ENCODE measurements at places on chromosomes 5 and 9.

- DNase-seq = no peak
Observed at GRCh38 chr5:75758116-75758515, 40.9 kb upstream of the POC5 start.

DNA sequence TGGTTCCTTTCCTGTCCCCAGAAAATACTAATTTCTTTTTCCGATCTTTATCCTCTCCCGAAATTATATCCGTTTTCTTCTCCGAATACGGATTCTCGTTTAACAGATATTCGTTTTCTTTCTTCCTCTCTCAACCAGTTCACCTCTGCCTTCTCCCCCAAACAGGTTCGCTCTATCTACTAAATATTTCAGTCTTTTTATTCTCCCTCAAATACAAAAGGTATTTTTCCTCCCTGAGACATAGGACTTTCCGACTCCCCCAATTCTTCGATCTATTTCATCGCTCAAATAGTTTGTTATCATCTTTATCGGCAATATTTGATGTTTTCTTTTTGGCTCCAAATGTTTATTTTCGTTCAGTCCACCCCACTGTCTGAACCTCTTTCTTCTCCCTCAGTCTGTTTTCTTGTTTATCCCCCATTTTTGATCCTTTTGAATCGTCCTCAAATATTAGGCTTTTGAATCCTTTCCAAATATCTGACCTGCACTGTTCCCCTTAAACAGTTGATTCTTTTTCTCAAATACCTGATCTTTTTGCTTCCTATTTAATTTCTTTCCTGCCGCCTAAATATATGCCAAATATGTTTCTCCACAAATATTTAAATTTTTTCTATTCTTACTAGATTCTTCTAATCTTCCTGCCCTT is 4.4 kb downstream of the PITX1 start:
- DNase-seq = no peak

DNA sequence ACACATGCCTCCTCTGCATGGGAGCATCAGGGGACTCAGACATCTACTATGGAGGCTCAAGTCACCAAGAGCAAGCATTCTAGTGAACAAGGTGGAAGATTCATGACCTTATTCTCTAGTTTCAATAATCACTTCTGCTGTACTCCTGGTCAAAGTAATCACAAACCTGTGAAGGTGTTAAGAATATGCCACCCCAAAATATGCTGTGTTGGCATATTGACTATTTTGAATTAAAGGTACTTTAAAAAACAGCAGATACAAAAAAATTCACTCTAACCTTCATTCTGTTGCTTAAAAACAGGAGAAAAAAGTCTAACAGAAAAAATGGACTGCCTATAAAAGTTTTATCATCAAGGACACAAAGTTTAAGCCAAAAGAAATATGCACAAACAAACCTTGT is 607.8 kb upstream of the TYRP1 start:
- no peak for DNase-seq

- no peak for DNase-seq
Observed at GRCh38 chr5:63573380-63573779, 388.9 kb downstream of the HTR1A start.

GRCh38 chr5:168409591-168410458 is 76.4 kb upstream of the RARS1 start:
- DNase-seq = no peak

DNA sequence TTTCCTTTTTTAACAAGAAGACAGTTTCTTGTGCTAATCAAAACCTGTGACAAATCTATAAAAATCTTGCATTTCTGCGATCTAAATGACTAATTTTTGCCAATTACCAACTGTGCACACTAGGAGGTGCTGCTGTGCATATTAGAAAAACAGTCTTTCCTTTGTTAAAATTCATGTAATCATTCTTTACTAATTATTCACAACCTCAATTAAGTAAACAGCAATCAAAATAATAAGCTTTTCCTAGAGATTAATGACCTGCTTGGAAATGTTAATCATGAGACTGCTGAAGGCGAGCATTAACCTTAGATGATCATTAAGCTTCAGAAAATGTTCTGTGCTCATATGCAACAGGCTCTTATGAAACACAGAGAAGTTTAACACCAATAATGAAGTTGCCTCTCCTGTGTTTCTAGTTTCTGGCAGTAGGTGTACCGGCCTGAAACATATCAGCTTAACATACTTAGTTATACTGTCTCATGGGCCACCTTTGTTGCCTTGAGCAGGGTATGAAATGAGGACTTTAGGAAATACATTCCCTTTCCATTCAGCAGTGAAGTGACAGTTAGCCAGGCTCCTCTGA is 17.7 kb downstream of the RFESD start:
- peak; percentile 75 for DNase-seq

- no peak for DNase-seq
Observed at GRCh38 chr9:127898433-127899127, 823 bp downstream of the ST6GALNAC6 start.

DNA sequence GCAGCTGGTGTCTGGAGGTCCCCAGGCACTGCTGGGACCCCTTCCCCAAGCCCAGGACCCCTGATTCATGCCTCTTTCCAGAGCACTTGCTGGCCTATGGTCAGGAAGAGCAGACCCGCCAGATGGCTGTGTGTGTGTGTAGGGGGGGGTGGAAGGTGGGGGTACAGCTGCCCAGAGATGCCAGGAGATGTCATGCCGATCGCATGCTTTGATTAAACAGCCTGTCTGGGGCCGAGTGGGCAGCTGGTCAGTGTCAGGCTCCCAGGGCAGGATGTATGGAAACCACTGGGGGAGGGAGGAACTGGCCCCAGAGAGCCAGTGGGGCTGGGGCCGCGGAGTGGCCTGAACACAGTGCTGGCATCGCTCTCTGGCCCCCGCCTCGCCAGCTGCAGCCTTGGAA is 23.7 kb downstream of the RXRA start:
- no peak for DNase-seq

GRCh38 chr9:81468084-81468595 is 221.2 kb downstream of the TLE1 start:
- DNase-seq = no peak

DNA sequence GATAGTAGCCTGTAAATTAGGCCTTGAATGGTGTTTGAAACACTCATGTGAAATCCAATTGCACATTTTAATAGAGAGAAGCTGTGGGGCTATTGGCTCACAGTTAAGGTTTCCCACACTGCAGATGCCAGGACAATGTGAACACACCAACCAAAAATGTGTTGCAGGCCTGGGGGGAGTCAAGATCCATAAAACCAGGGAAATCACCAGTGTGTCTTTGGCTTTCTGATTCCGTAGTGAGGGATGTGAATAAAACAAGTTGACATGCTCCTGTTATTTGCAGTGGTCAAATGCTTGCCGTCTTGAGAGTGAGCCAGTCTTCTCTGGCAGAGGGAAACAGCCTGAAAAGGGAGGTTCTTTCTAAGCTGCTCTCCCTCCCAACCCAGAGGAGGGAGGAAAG is 79.0 kb downstream of the ZNF462 start:
- DNase-seq = peak; percentile 14

GRCh38 chr5:98296426-98296825 is 477.0 kb upstream of the RGMB start:
- DNase-seq = no peak

- no peak for DNase-seq
Observed at GRCh38 chr5:67206929-67207328, 10.3 kb upstream of the CD180 start.

DNA sequence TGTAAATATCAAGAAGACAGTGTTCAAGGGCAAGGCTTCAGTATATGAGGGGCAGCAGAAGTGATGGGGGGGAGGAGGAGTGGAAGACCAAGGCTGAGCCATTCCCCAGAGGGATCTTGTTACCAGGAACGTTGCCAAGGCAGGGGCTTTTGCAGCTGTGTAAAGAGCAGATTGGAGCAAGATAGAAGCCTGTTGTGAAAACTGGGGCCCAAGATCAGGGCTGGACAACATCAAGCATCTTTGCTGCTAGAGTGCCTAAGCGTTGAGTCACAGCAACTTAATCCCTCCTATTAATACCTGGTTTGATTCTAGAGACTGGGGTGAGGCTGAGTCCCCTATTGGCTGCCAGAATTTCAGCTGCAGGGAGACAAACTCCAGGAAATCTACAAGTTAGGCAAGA is 18.4 kb upstream of the ERCC6L2 start:
- DNase-seq = no peak

DNA sequence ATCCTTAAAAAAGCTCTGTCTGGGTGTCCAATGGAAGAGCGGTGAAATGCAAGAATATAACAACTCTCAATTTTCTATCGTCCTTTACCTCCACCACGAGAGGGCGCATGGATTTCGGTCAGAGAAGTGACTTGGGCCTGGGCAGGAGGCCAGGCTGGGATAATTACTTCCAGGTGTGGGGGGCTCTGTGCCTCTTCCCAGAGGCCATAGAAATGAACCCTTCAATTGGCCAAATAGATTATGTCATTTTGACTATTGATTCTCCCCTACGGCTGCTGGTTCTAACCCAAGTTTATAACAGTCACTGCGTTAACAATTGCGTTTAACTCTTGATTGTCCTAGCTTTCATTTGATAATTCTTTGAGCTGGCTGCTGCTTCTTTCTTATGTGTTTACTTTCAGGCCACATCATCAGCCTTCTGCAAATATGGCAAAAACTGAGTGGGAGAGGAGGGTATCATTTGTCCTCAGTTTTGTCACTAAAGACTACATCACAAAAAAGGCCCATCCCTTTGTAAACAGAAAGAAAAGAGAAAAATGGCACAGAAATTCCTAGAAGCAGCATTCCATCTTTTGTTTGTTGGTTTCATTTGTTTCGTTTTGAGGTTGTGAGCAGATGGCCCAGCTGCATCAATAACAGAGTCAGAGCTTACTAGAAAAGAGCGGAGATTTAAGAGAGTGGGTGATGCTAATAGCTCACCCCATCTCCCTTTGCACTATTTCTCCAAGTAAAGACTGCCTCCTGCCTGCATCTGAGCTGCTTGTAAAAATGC is 45.4 kb upstream of the ZFR start:
- peak; percentile 75 for DNase-seq

- DNase-seq = peak; percentile 2
Observed at GRCh38 chr5:40429258-40430100, 250.2 kb upstream of the PTGER4 start.

- DNase-seq = no peak
Observed at GRCh38 chr5:109357807-109358206, 52.0 kb downstream of the PJA2 start.

DNA sequence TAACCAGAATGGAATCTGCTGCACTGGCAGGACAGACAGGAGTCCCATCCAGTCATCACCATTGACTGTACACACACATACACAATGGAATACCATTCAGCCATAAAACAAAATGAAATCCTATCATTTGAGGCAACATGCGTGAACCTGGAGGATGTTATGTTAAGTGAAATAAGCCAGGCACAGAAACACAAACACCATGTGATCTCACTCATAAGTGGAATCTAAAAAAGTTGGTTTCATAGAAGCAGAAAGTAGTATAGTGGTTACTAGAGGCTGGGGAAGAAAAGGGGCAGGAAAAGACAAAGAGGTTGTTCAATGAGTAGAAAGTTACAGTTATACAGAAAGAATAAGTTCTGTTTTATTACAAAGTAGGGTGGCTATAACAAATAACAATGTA is 884.0 kb upstream of the ACO1 start:
- no peak for DNase-seq

- no peak for DNase-seq
Observed at GRCh38 chr9:129021091-129021490, 7.0 kb downstream of the SH3GLB2 start.

DNA sequence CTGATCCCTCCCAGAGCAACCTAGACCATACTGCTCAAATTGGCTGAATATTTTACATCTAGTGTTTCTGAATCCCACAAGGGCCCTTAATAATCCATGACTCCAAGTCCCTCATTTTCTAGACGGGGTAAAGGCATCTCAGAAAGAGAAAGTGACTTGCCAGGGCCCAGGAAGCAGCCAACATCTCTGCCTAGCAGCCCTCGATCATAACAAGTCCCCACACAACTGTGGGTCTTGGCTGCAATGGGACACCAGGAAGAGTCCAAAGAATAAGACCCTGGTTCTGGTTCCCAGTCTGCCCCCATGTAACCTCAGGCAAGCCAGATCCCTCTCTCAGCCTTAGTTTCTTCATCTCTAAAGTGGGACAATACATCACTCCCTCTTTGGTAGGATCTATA is 6.3 kb downstream of the ANXA6 start:
- no peak for DNase-seq

DNA sequence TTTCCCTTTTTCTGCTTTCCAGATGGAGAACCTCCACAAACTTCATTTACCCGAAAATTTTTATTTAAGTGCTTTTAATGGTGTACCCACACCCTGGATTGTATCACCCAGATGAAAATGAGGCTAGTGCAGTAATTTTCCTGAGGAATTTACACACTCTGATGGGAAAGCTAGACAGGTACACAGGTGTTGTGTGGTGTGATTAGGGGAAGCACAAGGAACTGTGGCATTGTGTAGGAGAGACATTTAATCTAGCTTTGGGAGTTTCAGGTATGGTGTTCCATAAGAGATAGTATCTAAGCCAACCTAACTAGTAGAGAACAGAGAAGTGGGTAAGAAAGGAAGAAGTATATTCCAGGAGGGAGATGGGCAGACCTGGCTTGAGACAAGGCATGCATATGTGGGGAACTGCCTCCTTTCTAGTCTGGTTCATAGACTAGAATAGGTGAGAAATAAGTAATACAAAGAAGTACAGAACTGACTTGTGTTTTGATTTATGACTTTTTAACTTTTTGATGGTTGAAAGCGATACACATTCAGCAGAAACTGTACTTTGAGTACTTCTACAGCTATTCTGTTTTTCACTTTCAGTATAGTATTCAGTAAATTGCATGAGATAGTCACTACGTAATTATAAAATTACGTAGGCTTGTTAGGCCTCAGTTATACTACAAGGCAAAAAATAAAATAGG is 22.9 kb upstream of the ROPN1L start:
- DNase-seq = no peak

- DNase-seq = no peak
Observed at GRCh38 chr9:116641292-116642059, 45.6 kb upstream of the TRIM32 start.

GRCh38 chr5:157336423-157336744 is 70.5 kb downstream of the CYFIP2 start:
- DNase-seq = no peak
